ENCODE measurements at places on chromosomes 5 and 9.

DNA sequence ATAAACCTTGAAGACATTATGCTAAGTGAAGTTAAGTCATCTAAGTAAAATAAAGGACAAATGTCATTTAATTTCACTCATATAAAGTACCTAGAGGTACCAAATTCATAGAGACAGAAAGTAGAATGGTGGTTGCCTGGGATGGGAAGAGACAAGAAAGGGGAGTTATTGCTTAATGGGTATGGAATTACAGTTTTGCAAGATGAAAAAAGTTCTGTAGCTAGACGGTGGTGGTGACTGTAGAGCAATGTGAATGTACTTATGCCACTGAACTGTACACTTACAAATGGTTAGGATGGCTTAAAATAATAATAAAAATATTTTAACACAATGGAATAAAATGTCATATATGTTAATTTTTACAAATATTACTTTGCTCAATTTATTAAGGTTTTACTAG, 128.0 kb downstream of the MPDZ start:
- no peak for DNase-seq

GRCh38 chr5:173581408-173582215, 34.8 kb downstream of the BOD1 start:
- peak; percentile 53 for DNase-seq

- DNase-seq = no peak
These were observed 1.9 kb downstream of the TERT start for GRCh38 chr5:1292846-1293415.

GRCh38 chr9:100739208-100739607, 161.3 kb downstream of the CAVIN4 start:
- no peak for DNase-seq

- DNase-seq = no peak
These were observed 41.9 kb upstream of the IPPK start for GRCh38 chr9:92711844-92712243.

GRCh38 chr5:162037431-162037830, 30.1 kb upstream of the GABRG2 start:
- DNase-seq = no peak

- peak; percentile 63 for DNase-seq
These were observed at the start of gene WWC1 for GRCh38 chr5:168291342-168291963. Gene WWC1, plus strand, starts transcription at chr5:168291645. Its CDS starts 508 bp downstream, at chr5:168292153.

DNA sequence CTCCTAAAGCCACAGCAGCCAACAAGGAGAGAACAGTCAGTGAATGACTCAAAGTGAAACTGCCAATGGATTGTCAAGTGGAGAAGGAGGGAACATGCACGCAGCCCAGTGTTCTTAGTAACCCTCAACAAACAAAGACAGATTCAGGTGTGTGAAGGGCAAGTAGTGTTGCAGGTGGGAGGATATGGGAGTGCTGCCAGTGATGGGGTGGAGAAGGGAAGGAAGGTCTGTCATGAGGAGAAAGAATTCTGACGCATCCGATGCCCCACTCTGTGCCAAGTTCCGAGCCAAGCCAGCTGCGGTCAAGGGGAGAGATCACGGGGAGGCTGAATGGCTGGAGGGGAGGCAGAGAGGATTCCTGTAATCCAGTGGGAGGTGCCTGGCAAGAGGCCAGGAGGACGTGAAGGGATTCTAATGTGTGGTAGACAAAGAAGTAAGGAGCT, 56.5 kb downstream of the CAST start:
- no peak for DNase-seq

GRCh38 chr9:114900942-114901802, 29.2 kb downstream of the TNFSF8 start:
- DNase-seq = no peak

GRCh38 chr9:32942755-32943460, 58.5 kb downstream of the APTX start:
- no peak for DNase-seq

DNA sequence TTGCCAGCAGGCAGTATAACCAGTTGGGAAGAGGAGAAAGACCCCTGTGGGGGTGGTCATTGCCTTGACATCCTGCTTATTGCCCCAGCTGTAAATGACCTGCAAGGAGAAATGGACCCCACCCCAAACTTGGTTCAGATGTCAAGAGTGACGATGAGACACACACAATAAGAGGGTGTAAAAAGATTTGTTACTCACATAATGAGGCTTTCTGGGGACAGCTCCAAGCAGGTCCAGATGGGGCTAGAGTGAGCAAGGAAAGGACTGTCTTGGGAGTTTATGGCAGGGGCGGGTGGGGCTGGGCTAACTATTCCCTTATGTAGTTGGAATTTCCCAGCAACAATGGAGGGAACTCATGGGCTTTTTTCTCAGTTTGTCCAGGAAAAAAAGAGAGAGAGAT, 24.1 kb downstream of the ZNF484 start:
- no peak for DNase-seq

DNA sequence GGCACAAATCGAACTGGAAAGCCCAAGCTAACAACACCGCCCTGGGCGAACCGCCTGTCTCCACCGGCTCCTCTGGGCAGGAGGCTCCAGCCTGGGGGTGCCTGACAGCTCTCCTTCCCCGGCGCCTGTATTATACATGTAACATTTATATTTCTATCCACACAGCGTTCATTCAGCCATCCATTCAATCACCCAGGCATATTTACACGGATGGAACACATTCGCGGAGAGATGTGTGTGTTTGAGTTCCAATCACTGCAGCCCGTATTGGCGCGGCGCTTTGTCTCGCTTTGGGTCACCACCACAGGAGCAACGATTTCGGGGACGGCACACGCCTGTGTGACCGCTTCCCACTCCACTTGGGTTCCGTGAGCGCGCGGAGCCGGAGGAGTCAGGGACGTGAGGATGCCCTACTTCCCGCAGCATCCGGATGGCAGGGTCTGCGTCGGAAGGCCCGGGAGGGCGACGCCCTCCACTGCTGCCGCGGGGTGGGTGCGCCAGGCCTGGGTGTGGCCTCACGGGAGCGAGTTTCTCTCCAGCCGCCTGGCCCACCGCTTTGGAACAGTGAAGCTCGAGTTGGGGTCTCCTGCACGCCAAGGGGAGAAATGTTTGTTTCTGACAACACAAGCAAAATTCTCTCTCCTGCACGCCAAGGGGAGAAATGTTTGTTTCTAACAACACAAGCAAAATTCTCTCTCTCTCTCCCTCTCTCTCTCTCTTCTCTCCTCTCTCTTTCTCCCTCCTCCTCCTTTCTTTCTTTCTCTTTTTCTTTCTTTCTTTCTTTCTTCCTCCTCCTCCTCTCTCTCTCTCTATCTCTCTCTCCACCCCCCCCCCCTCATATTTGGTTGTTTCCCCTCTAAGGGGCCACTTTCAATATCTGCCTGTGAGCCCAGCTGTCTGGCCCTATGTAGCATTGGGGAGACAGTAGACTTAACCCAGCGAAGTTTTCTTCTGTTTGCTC, 1.1 kb upstream of the SV2C start:
- DNase-seq = peak; percentile 9

DNA sequence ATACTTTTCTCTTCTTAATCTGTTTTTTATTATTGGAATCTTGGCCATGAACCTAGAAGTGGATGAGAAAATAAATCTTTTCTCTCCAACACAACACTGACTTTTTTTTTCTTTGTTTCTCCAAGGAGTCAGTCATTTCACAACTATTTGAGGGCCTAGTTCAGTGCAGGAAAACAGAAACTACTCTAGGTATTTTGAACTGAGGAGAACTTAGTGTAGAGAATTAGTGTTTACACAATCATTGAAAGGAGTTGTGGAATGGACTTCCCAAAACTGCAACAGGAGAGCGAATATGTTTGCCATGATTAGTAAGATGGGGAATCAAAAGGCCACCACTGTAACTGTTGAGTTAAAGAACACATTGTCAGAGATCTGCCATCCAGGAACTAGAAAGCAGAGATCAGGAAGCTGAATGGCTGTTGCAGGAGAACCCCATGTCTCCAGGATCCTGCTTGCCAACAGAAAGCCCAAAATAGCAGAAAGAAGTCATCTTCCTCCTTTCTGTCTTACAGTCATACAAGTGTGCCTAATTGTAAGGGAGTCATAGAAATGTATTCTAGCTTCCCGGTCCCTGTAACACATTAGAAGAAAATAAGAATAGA, 20.3 kb upstream of the PCDH1 start:
- DNase-seq = no peak

GRCh38 chr9:4306777-4307121, 6.9 kb upstream of the GLIS3 start:
- no peak for DNase-seq

DNA sequence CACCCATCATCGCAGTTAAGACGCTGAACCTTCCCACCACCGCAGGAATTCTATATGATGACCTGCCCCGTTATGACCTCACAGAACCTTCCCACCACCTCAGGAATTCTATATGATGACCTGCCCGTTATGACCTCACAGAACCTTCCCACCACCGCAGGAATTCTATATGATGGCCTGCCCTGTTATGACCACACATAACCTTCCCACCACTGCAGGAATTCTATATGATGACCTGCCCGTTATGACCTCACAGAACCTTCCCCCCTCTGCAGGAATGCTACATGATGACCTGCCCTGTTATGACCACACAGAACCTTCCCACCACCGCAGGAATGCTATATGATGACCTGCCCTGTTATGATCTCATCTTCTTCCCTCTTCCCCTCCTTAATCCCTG, 64.3 kb downstream of the IRX1 start:
- no peak for DNase-seq
